ENCODE measurements at places on chromosomes 4 and X. TPM values are rescaled to one million over a fixed set of nuclear protein-coding genes. Genes with fewer than 3 reads are reported as not detected.

Gene BEX5
- polyA plus RNA-seq = 1.0 TPM

Gene GPR173
- polyA plus RNA-seq = 0.18 TPM

Gene GSPT2
- polyA plus RNA-seq = 0.67 TPM

Gene SLC49A3
- 7.2 TPM for polyA plus RNA-seq

Gene DNAAF6
- polyA plus RNA-seq = not detected

Gene ADH6
- polyA plus RNA-seq = 0.11 TPM

Gene CABS1
- not detected for polyA plus RNA-seq

Gene CRMP1
- 2.3 TPM for polyA plus RNA-seq

Gene CCDC120
- polyA plus RNA-seq = 27.9 TPM

Gene DCAF4L1
- polyA plus RNA-seq = 0.14 TPM

Gene TLR2
- polyA plus RNA-seq = 1.9 TPM

Gene DGAT2L6
- not detected for polyA plus RNA-seq

Gene TBC1D8B
- 0.93 TPM for polyA plus RNA-seq

Gene USP26
- polyA plus RNA-seq = not detected

Gene ETDB
- not detected for polyA plus RNA-seq

Gene PTTG2
- polyA plus RNA-seq = not detected

Gene RBM47
- polyA plus RNA-seq = 31.3 TPM

Gene ARHGAP36
- not detected for polyA plus RNA-seq

Gene YTHDC1
- polyA plus RNA-seq = 38.5 TPM

Gene TLR6
- polyA plus RNA-seq = 0.20 TPM

Gene GLUD2
- polyA plus RNA-seq = 0.06 TPM

Gene MID1
- polyA plus RNA-seq = 4.6 TPM

Gene GAGE1
- polyA plus RNA-seq = not detected

Gene UGT2A1
- not detected for polyA plus RNA-seq

Gene SSX2B
- not detected for polyA plus RNA-seq

Gene NIPAL1
- polyA plus RNA-seq = 9.2 TPM

Gene KLKB1
- 0.26 TPM for polyA plus RNA-seq

Gene POLN
- 0.81 TPM for polyA plus RNA-seq

Gene ARAP2
- 7.4 TPM for polyA plus RNA-seq

Gene PRRG3
- 0.08 TPM for polyA plus RNA-seq

Gene FAAH2
- polyA plus RNA-seq = 7.6 TPM

Gene NSG1
- 11.3 TPM for polyA plus RNA-seq

Gene ZNF718
- 0.75 TPM for polyA plus RNA-seq
